ENCODE measurements at places on chromosomes 6 and 20. TPM values are rescaled to one million over a fixed set of nuclear protein-coding genes. Genes with fewer than 3 reads are reported as not detected.

EMILIN3 gene
- 1.3 TPM for total RNA-seq

GLYATL3 gene
- not detected for total RNA-seq

CITED2 gene
- 300 TPM for total RNA-seq

VIP gene
- total RNA-seq = 1.5 TPM

MEP1A gene
- total RNA-seq = not detected

KCNQ5 gene
- total RNA-seq = 0.16 TPM

PROKR2 gene
- not detected for total RNA-seq

LAMA2 gene
- total RNA-seq = 118 TPM

RAD21L1 gene
- not detected for total RNA-seq

PRRT1 gene
- 1.3 TPM for total RNA-seq

PXMP4 gene
- total RNA-seq = 7.9 TPM

CST5 gene
- not detected for total RNA-seq

RAET1E gene
- total RNA-seq = not detected

CSTF1 gene
- 53.4 TPM for total RNA-seq

RSPH4A gene
- total RNA-seq = 1.3 TPM

RTN4IP1 gene
- 4.3 TPM for total RNA-seq

CLVS2 gene
- total RNA-seq = not detected

DLK2 gene
- total RNA-seq = 8.9 TPM

CPNE5 gene
- 3.7 TPM for total RNA-seq

Data from breast epithelium (tissue), 4 donors.